PC-3 (cell line): ENCODE measurements at places on chromosomes 7 and 10. TPM values are rescaled to one million over a fixed set of nuclear protein-coding genes. Genes with fewer than 3 reads are reported as not detected.

IDI2 gene
- total RNA-seq = not detected in 2 replicates

MET gene
- 109 and 118 TPM in 2 replicates for total RNA-seq

ACSL5 gene
- 1.4 TPM in 1 of 2 replicates, not detected in the other for total RNA-seq

TMEM270 gene
- 3.8 TPM in 1 of 2 replicates, not detected in the other for total RNA-seq

FEZF1 gene
- not detected in 2 replicates for total RNA-seq

SLC26A5 gene
- total RNA-seq = 0.29 and 0.86 TPM in 2 replicates

CALCR gene
- not detected in 2 replicates for total RNA-seq

CTTNBP2 gene
- total RNA-seq = 1.0 and 1.1 TPM in 2 replicates

SLC25A13 gene
- 14.6 and 19.5 TPM in 2 replicates for total RNA-seq

- no peaks in the 10 kb centered on the region for H3K27me3 ChIP-seq
- DNase-seq = peak; percentile 75
- no peak overlapping the region for H3K27ac ChIP-seq
- no peak overlapping the region for H3K4me3 ChIP-seq
- H3K36me3 ChIP-seq = no peaks in the 10 kb centered on the region
These were observed 37.2 kb upstream of the PCBD1 start for GRCh38 chr10:70925377-70926225.

- no peak overlapping the region for H3K4me3 ChIP-seq
- no peaks in the 10 kb centered on the region for H3K4me1 ChIP-seq
These were observed 132.6 kb downstream of the CELF2 start for GRCh38 chr10:11150231-11150731.

DNA sequence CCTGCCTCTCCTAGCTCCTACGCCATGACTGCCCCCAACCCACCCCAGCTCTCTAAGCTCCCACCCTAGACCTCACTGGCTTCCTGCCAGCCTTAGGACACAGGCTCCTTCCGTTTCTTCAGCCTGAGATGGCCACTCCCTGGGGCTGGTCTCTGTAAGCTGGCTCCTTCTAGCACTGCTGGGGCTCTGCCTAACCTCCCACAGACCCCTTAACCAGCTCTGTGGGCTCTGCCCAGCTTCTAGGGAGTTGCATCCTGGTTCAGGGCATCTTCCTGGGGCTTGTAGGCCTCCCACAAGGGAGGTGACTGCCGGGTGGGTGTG lies 478.6 kb upstream of the KLF6 start:
- H3K36me3 ChIP-seq = no peaks in the 10 kb centered on the region
- H3K4me1 ChIP-seq = peaks cover 4% of the 10 kb centered on the region; the same call in 1 of the 2 replicates
- H3K27ac ChIP-seq = no peak overlapping the region
- H3K27me3 ChIP-seq = no peaks in the 10 kb centered on the region

- H3K4me1 ChIP-seq = no peaks in the 10 kb centered on the region
- no peak overlapping the region for H3K27ac ChIP-seq
- H3K36me3 ChIP-seq = no peaks in the 10 kb centered on the region
- H3K4me3 ChIP-seq = no peak overlapping the region
- no peaks in the 10 kb centered on the region for H3K27me3 ChIP-seq
- DNase-seq = no peak
These were observed 56.1 kb downstream of the MKI67 start for GRCh38 chr10:128070161-128070560.

GRCh38 chr7:155759740-155760430 lies 52.4 kb downstream of the SHH start:
- no peak for DNase-seq
- H3K27ac ChIP-seq = no peak overlapping the region
- H3K36me3 ChIP-seq = peaks cover 12% of the 10 kb centered on the region
- no peaks in the 10 kb centered on the region for H3K4me1 ChIP-seq
- H3K27me3 ChIP-seq = no peaks in the 10 kb centered on the region

- no peaks in the 10 kb centered on the region for H3K27me3 ChIP-seq
- DNase-seq = no peak
- no peak overlapping the region for H3K27ac ChIP-seq
- no peaks in the 10 kb centered on the region; the same call in 1 of the 2 replicates for H3K4me1 ChIP-seq
- H3K4me3 ChIP-seq = no peak overlapping the region
These were observed 204.7 kb upstream of the ZNF32 start for GRCh38 chr10:43853369-43853768.

DNA sequence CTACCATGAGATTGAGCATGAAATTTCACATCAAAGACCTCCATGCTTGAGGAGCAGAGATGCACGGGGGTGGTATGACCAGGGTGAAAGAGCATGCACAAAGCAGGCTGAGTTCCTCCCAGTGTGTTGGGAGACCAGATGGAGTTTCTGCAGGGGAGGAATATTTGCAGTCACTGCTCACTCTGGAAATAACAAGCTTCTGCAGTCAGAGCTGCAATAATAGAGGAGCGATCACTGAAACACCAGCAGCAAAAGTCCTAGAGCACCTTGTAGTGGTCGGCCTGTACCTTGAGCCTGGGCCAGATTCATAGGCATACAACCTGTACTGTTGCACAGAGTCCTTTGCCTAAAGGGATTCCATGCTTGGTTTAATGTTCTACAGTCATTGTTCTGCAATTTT lies 184.5 kb upstream of the SP8 start:
- peaks cover 66% of the 10 kb centered on the region for H3K27me3 ChIP-seq
- no peak for DNase-seq
- H3K27ac ChIP-seq = no peak overlapping the region

DNA sequence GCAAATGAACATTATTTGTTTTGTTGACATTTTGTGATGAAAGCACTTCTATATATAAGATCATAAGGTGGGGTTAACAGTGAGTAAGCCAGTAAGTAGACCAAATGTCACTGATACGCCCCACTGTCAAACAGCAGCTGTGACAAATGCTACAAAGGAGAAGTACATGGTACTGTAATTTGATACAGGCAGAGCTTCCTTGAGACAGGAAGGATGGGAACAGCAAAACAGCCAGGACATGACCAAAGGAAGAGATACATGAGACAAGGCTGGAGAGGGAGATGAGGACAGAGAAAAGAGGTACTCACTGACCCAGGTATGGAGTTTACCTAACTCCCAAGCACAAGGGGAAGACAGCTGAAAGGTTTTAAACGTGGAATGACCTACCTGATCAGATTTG lies 127.0 kb downstream of the SRPK2 start:
- no peaks in the 10 kb centered on the region for H3K36me3 ChIP-seq
- peak overlapping the region; percentile 58 for H3K27ac ChIP-seq
- H3K4me1 ChIP-seq = peaks cover 28% of the 10 kb centered on the region
- no peak overlapping the region for H3K4me3 ChIP-seq
- peak; percentile 72 for DNase-seq

GRCh38 chr10:117942226-117942625 lies 104.5 kb downstream of the RAB11FIP2 start:
- H3K4me3 ChIP-seq = no peak overlapping the region
- no peaks in the 10 kb centered on the region for H3K27me3 ChIP-seq
- no peaks in the 10 kb centered on the region for H3K36me3 ChIP-seq
- peaks cover 12% of the 10 kb centered on the region for H3K4me1 ChIP-seq
- no peak for DNase-seq

- H3K27me3 ChIP-seq = no peaks in the 10 kb centered on the region
- no peaks in the 10 kb centered on the region for H3K36me3 ChIP-seq
- H3K4me3 ChIP-seq = no peak overlapping the region
- H3K4me1 ChIP-seq = peaks cover 27% of the 10 kb centered on the region
- DNase-seq = no peak
These were observed 99.7 kb upstream of the PDCD4 start for GRCh38 chr10:110771991-110772390.

DNA sequence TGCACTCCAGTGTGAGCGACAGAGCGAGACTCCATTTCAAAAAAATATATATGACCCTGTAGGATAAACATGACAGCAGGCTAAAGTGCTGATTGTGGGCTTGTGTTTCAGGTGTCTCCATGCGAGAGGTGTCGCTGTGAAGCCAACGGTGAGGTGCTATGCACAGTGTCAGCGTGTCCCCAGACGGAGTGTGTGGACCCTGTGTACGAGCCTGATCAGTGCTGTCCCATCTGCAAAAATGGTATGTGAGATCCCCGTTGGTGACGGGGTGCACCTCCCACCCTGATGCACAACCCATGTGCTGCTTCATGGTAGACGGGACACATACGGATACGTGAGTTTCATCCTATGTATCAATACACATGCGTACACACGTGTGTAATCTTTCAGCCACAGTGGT lies 29.2 kb downstream of the VWC2 start:
- no peaks in the 10 kb centered on the region for H3K36me3 ChIP-seq
- H3K4me3 ChIP-seq = no peak overlapping the region
- H3K4me1 ChIP-seq = no peaks in the 10 kb centered on the region
- DNase-seq = no peak
- peaks cover 40% of the 10 kb centered on the region for H3K27me3 ChIP-seq

DNA sequence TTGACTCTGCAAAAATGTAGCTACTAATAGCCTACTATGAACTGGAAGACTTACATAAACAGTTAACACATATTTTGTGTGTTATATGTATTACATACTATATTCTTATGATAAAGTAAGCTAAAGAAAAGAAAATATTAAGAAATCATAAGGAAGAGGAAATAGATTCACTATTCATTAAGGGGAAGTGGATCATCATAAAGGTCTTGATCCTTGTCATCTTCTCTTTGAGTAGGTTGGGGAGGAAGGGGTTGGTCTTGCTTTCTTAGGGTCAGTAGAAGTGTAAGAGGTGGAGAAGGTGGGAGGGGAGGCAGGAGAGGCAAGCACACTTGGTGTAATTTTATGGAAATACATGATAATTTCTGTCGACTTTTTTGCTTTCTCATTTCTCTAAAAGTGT lies 81.3 kb downstream of the NAMPT start:
- H3K36me3 ChIP-seq = no peaks in the 10 kb centered on the region
- H3K27ac ChIP-seq = no peak overlapping the region
- H3K4me3 ChIP-seq = no peak overlapping the region

- no peak overlapping the region for H3K27ac ChIP-seq
- H3K4me1 ChIP-seq = peaks cover 1% of the 10 kb centered on the region
- no peak overlapping the region for H3K4me3 ChIP-seq
- no peak for DNase-seq
- H3K36me3 ChIP-seq = no peaks in the 10 kb centered on the region; the same call in 1 of the 2 replicates
These were observed 26.9 kb downstream of the HIP1 start for GRCh38 chr7:75711656-75712514.

DNA sequence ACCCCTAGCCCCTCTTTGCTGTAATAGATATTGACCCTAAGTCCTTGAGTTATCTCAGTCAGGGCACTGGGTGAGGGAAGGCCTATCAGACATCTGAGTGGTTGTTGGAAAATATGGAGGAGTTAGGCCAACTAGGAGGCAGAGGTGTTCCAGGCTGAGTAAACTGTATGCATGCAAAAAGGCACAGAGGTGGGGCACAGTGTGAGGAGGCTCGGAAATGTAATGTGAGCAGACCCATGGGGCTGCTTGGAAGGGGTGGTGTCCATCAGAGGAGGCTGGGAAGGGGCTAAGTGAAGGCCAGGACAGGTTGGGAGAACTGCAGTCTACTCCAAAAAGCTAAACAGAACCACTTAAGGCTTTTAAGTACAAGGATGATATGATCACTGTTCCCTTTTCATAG lies 323.2 kb upstream of the BMPER start:
- H3K36me3 ChIP-seq = no peaks in the 10 kb centered on the region
- no peak overlapping the region for H3K4me3 ChIP-seq
- DNase-seq = no peak

DNA sequence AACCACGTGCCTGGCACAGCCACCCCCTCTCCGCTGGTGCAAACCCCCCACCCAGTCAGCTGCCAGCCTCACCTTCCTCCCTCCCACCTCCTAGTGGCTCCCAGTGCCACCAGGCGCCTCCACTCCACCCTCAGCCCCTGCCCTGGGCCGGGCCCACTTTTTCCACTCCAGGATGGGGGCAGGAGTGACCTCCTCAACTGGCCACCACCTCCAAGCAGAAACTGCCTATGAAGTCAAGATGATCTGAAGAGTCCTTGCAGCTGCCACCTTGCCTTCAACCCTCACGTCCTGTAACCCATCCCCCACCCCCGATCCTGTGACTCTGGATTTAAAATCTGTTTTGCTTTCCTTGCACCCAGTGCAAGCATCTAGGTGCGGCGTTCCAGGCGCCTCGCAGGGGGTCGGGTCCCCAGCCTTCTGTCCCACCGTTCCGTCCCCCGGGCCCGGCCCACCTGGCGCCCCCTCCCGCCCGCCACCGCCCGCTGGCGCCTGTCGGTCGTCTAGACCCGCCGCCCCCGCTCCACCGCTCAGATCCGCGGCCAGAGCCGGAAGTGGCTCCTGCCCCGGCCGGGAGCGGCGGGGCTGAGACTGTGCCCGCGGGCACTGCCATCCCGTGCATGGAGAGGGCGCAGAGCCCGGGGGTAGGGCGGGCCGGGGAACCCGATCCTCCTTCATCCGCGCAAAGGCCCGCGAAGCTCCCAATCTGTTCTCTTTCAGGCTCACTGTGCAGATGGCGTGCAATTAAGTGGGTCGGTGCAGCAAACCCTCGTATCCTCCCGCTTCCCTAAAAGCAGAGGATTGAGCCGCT lies 51.2 kb upstream of the GTF2I start:
- no peaks in the 10 kb centered on the region for H3K36me3 ChIP-seq
- peak overlapping the region; percentile 43; the same call in 1 of the 2 replicates for H3K4me3 ChIP-seq
- no peaks in the 10 kb centered on the region for H3K27me3 ChIP-seq
- peaks cover 27% of the 10 kb centered on the region for H3K4me1 ChIP-seq
- no peak overlapping the region for H3K27ac ChIP-seq
- DNase-seq = peak; percentile 60

- H3K4me1 ChIP-seq = peaks cover 64% of the 10 kb centered on the region
- DNase-seq = peak; percentile 93
- H3K27me3 ChIP-seq = no peaks in the 10 kb centered on the region
- H3K27ac ChIP-seq = peak within 1 kb of the TSS; percentile 74
- H3K36me3 ChIP-seq = peaks cover 21% of the 10 kb centered on the region
These were observed at the start of gene CAV1 for GRCh38 chr7:116524609-116525297. Gene CAV1, plus strand, starts transcription at chr7:116525036. Its CDS starts 27 bp downstream, at chr7:116525063.

DNA sequence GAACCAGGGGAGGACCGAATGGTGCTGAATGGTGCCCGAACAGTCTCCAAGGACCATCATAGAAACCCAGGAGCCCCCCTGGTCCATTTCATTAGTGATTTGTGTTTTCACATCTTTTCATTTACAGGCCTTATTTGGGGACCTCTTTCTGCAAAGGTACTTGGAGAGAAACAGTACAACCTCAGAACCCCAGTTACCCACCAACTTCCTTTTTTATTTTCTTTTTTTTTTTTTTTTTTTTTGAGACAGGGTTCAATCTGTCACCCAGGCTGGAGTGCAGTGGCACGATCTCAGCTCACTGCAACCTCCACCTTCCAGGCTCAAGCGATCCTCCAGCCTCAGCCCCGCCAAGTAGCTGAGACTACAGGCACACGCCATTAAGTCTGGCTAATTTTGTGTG lies 13.0 kb upstream of the ELN start:
- H3K36me3 ChIP-seq = no peaks in the 10 kb centered on the region
- no peak overlapping the region for H3K27ac ChIP-seq
- H3K4me3 ChIP-seq = no peak overlapping the region

DNA sequence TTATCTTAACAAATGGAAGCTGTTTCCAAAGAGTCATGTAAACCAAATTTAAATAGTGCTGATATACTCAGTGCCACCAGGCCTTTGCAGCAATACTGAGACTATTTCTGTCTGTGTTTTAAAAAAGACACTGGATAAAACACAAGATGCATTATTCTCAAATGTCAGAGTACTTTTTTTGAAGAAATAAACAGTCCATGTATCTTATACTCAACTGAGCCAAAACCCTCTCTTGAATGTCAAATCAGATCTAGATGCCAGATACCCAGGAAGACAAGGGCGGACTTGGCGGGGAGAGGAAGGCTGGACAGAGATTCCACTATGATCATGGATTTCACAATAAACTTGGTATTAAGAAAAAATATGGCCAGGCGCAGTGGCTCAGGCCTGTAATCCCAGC lies 127.6 kb downstream of the COBL start:
- no peaks in the 10 kb centered on the region for H3K36me3 ChIP-seq
- H3K27ac ChIP-seq = no peak overlapping the region
- H3K27me3 ChIP-seq = no peaks in the 10 kb centered on the region
- DNase-seq = no peak
- H3K4me1 ChIP-seq = no peaks in the 10 kb centered on the region; the same call in 1 of the 2 replicates
- no peak overlapping the region for H3K4me3 ChIP-seq
